Posterior vena cava (tissue), 2 donors: ENCODE measurements at places on chromosomes 7 and 10. TPM values are rescaled to one million over a fixed set of nuclear protein-coding genes. Genes with fewer than 3 reads are reported as not detected.

GRCh38 chr10:72068901-72069446 lies 19.4 kb downstream of the SPOCK2 start:
- no peak for DNase-seq

- DNase-seq, result no peak
These were observed 2.4 kb downstream of the ZNF488 start for GRCh38 chr10:47381427-47382379.

Gene ABCB4
- 3.7 TPM for total RNA-seq

Gene SAMD9
- 8.5 TPM for total RNA-seq

GRCh38 chr7:105224884-105225651 lies 163.7 kb downstream of the SRPK2 start:
- DNase-seq, result no peak

DNA sequence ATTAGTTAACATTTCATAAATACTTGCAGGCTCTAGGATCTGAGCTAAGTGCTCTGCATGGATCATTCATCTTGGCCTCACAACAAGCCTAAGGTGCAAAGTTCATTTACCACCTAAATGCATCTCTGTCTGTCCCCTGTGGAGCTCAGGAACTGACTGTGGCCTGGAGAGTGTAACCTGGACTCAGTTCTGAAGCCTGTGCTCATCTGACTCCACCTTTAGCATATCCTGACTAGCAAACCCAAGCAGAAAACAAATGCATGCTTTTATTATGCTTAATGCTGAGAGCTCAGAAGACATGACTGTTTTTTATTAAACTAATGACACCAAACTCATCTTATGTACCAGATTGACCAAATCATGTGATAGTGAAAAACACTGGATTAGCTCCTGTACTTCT lies 245.6 kb upstream of the INHBA start:
- no peak for DNase-seq
